ENCODE measurements at places on chromosomes 5 and 9.

DNA sequence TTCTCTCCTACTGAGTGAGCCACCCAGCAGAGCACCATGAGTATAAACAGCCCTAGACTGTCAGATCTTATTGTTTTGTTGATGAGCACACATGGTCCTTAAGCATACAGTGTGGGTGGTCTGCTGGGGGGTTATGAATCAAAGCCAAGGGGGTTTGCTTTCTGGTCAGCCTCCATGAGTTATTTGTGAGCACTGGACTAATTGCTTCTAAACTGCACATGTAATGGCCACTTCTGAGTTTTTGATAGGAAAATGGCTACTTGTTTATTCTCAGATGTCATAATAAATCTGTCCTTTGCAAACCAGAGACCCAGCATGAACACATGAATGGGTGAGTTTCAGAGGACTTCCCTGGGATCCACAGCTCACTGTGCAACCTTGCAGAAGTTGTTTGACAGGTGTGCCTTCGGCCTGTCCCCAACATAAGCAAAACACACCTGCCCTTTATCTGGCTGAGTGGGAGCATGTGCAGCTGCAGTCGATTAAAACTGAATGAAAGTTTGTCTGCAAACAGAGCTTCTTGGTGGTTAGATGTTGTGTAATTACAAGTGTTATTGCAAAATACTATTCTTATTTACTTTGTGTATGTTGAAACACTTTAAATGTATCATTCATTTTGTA is 35.9 kb downstream of the MAMDC2 start:
- DNase-seq, result peak; percentile 20

DNA sequence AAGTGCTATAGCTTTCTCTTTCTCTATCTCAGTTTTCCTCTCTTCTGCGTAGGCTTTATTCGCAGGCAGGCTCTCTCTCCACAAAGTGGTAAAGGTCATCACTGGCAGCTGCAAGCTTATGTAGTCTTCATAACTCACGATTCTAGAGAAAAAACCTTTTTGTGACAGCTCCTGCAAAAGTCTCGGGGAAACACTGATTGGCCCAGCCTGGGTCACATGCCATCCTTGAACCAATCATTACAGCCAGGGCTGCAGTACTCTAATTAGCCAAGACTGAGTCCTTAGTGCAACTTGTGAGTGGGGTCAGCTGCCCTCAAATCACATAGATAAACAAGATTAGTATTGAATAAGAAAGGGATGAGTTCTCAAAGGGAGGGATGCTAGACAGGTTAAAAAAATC is 18.3 kb upstream of the FRMPD1 start:
- DNase-seq, result no peak

DNA sequence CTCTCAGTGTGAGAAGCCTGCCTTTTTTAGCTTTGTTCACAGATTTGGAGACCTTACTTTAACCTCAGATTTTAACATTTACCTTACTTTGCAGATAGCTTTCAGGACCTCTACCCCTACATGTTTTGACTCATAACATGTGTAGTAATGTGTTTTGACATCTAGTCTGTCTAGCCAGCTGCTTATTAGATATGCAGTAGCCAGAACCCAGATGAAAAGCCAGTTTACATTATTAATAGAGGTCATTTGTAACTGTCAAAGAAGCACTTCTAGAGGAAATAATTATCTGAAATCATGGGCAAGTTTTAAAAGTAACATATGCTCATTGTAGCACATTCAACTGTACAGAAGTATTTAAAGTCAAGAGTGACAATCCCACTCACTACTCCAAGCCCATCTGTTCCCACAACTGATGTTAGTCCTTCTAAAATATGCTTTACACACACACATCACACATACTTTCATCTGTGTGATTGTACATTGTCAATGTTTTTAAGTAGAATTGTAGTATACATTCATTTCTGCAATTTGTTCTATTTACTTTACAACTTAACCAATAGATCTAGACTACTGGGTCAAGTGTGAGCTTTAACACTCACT is 71.8 kb upstream of the NIPAL4 start:
- DNase-seq, result no peak

DNA sequence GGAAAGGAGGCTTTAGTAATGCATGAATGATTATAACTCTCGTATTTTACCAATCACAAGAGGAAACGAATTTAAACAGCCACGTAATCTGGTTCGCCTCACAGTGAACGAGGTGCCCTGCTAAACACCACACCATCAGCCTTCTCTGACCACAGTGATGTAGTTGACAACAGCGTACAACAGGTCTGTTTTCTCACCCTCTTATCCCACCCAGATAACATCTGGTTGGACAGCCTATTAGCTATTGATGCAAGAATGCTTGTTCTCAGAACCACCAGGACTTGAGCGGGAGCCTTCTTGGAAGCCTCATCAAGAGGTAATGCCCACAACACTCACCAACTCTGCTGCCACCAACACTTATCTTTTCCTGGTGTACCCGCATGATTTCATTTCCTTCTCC is 23.3 kb downstream of the SLC1A3 start:
- DNase-seq, result no peak

- DNase-seq, result no peak
Measured at GRCh38 chr9:90100014-90100413, 495.2 kb downstream of the GADD45G start.

- DNase-seq, result no peak
Measured at GRCh38 chr5:168217497-168217896, 73.9 kb upstream of the WWC1 start.

GRCh38 chr9:86046071-86046636 is 53.2 kb downstream of the GOLM1 start:
- DNase-seq, result no peak
